ENCODE measurements at places on chromosomes 11 and 22. TPM values are rescaled to one million over a fixed set of nuclear protein-coding genes. Genes with fewer than 3 reads are reported as not detected.

Gene CLCF1
- polyA plus RNA-seq, result 9.6 TPM

DNA sequence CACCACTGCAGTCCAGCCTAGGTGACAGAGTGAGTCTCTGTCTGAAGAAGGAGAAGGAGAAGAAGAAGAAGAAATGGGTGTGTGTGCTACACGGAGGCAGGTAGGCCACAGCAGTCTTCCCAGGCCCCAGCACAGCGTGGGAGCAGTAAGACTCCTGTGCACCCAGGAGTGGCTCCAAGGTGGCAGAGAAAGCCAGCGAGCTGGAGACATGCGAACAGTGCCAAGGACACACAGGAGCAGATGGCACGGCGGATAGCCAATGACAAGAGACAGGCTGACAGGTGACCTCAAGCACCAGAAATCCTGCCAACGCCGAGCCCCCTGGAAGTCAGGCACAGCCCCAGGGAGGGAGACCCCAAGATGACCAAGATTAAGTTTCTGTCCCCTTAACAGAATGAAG, 9.0 kb upstream of the SCGB1A1 start:
- DNase-seq, result no peak

GRCh38 chr22:22932512-22932941, 44.9 kb downstream of the IGLL5 start:
- no peak for DNase-seq

DNA sequence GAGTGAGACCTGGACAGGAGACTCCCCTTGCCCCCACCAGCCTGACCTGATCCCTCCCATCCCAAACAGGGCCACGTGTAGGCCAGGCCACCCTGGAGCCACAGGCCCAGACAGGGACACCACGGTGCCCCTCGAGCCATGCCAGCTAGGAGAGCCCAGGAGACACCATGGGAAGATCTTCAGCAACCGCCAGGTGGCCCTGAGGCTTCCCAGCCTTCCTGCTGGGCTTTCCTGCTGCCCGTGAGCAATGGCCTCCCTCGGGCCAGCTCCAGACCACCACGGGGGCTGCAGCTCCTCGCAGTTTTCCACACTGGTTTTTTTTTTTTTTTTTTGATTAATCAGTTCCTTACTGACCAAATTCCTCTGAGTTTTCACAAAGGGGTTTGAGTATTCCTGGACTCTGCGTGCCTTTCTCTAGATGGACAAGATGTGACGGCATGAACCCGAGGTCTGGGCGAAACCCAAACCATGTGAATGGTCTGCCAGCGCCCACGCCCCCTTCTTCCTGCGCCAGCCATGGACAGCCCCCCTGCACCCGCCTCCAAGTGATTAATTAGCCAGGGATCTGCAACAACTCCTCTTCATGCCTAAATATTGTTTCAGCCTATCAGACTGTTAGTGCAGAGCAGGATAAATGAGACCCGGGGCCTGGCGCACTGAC, 40.9 kb downstream of the TBX1 start:
- DNase-seq, result no peak

Gene VEGFB
- polyA plus RNA-seq, result 81.9 TPM

DNA sequence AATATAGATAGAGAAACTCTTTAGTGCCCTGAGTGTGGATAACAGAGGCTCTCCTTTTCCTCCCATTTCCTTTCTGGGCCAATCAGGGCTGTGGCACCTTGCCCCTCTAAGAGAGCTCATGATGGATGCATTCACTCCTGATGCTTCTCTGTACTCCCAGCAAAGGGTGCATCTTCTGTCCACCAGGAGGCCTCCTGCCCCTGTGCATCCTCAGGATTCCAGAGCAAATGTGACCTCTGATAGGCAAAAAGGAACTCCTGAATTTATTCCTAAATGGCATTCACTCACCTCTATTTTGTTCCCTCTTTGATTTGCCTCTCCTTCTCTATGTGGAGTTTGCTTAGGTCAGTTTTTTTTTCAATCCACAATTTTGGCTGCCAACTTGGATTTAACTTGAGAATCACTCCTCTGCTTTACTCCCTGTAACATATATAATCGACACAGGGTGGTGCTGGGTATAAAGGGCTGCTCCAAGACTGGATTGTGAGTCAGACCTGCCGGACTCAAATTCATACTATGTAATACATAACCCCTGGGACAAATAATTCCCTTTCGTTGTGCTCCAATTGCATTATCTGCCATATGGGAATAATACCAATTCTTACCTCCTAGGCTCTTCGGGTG, 1.1 kb upstream of the MRGPRX4 start:
- no peak for DNase-seq

- no peak for DNase-seq
Observed at GRCh38 chr11:60208146-60208895, 25.4 kb upstream of the MS4A6A start.
